Activated naive CD8-positive, alpha-beta T cell treated with anti-CD3 and anti-CD28 coated beads, Interleukin-2, amount 10 ng/mL, durations not matched to agents 7 days and 5 days (primary cell): ENCODE measurements at places on chromosomes 4 and X.

DNA sequence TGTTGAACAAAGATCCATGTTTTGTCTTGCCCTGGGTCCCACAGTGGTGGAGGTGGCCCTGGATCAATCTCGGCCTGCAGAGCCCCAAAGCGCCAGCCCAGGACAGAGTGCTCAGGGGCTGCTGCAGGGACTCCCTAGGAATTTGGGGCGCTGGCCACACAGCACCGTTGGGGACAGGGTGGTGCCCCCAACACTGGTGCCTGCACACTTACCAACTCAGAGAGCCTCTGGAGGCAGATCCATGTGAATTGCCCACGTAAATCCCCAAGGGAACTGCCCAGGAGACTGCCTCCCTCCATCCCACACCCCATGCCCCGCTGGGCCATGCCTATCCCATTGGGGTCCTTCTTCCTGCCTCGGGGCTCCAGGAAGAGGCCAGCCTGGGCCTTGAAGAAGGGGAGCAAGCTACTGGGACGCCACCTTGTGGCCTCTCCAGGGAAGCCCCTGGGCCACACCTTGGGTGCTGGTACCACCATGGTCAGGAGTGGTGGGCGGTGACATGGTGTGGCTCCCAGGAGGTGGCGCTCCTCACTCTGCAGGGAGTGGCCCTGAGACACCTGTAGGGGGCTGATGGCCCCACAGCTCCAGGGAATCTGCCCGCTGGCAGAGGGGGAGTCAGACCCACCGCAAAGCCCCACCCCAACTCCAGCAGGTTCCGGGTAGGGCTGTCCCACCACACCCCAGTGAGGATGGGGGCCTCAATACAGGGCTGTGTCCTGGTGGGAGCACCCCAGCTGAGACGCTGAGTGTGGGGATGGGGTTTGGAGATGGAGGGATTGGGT, 22.8 kb downstream of the CFAP99 start:
- H3K27me3 ChIP-seq: no peaks in the 10 kb centered on the region
- H3K4me3 ChIP-seq: no peak overlapping the region
- no peaks in the 10 kb centered on the region for H3K36me3 ChIP-seq
- H3K27ac ChIP-seq: peak overlapping the region; percentile 80
- DNase-seq: peak; percentile 78
- H3K4me1 ChIP-seq: peaks cover 3% of the 10 kb centered on the region

DNA sequence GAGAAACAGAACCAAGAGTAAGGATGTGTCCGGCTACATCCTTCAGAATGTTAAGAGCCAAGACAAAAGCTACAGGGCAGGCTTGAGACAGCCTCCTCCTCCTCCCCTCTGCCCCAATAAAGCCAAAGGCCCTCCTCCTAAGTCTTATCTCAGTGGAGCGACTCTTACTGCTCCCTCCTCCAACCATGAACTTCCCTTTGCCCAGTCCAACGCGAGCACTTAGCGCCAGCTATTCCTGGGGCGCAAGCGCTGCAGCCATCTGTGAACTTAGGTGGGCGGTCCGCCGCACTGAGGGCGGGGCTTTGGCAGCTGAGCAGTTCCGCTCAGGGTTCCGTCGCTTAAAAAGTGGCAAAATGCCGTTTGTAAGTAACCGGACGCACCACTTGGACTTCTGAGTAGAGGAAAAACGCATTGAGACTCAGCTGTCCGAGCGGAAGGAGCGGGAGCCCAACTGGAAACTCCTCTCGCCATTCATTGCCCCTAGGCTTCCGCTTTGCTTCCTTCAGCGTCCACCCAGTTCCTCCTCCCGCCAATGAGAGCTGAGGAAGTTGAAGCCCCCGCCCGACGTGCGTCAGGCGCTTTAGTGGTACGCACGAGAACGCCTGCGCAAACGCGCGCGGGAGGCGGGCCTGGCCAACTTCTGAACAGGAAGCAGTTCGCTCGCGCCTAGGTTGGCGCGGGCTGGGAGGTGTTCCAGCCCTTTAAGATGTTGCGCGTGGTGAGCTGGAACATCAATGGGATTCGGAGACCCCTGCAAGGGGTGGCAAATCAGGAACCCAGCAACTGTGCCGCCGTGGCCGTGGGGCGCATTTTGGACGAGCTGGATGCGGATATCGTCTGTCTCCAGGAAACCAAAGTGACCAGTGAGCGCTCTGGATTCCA, at the start of gene APEX2:
APEX2 (plus strand) TSS at position 647 of the 882 bp plus-strand sequence; CDS start at position 707, 60 bp downstream.
- peaks cover 23% of the 10 kb centered on the region for H3K4me1 ChIP-seq
- peak within 1 kb of the TSS; percentile 98 for H3K4me3 ChIP-seq
- peak; percentile 84 for DNase-seq
- peak within 1 kb of the TSS; percentile 94 for H3K27ac ChIP-seq
- peaks cover 12% of the 10 kb centered on the region for H3K36me3 ChIP-seq

- no peak overlapping the region for H3K27ac ChIP-seq
- no peaks in the 10 kb centered on the region for H3K27me3 ChIP-seq
- no peaks in the 10 kb centered on the region for H3K36me3 ChIP-seq
- H3K4me3 ChIP-seq: no peak overlapping the region
Measured at GRCh38 chr4:175427751-175428150, 384.3 kb downstream of the GPM6A start.

DNA sequence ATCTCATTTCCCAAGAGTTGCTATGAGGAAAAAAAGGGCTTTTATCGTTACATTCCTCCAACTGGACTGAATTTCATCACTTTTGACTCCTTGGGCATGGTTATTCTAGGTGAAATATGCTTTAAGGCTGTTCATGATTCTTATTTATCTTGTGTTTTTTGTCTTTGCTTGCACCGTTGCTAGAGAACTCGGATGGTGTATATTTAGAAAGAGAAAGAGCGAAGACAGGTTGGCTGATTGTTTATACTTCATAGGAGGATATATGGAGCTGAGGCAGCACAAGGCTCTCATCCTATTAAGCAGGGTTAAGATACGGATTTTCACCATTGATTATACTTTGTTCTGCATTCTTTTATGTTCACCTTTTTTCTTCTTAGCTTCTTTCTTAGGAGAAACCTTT, 94.9 kb upstream of the GEMIN8 start:
- no peaks in the 10 kb centered on the region for H3K36me3 ChIP-seq
- no peak for DNase-seq
- no peaks in the 10 kb centered on the region for H3K27me3 ChIP-seq

GRCh38 chr4:82402196-82402775, 28.0 kb downstream of the HNRNPDL start:
- H3K4me1 ChIP-seq: peaks cover 1% of the 10 kb centered on the region
- peaks cover 17% of the 10 kb centered on the region for H3K27me3 ChIP-seq
- H3K27ac ChIP-seq: no peak overlapping the region
- no peak overlapping the region for H3K4me3 ChIP-seq
- no peak for DNase-seq

- peaks cover 4% of the 10 kb centered on the region for H3K4me1 ChIP-seq
- H3K27ac ChIP-seq: no peak overlapping the region
- no peak for DNase-seq
- peaks cover 5% of the 10 kb centered on the region for H3K27me3 ChIP-seq
- no peak overlapping the region for H3K4me3 ChIP-seq
Measured at GRCh38 chr4:173418639-173419038, 19.7 kb upstream of the SCRG1 start.

DNA sequence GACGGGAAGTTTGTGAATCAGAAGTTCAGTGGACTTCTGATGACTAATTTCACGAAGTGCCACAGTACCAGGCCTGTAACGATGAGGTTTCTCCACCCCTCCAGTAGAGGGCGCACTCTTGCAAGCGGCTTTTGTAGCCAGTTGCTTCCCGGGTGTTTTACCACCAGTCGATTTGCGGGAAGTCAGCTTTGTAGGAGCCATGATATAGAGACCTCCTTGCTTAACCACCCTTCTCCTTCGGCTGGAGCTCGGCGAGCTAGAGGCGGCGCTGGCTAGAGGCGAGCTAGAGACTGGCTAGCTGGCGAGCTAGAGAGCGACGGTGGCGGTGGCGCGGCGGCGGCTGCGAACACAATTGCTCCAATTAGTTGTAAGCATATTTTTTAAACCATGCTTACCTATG, 72.0 kb downstream of the IL1RAPL1 start:
- H3K4me3 ChIP-seq: no peak overlapping the region
- no peaks in the 10 kb centered on the region for H3K4me1 ChIP-seq
- no peaks in the 10 kb centered on the region for H3K36me3 ChIP-seq
- H3K27me3 ChIP-seq: no peaks in the 10 kb centered on the region

- H3K27me3 ChIP-seq: peaks cover 2% of the 10 kb centered on the region
- no peak overlapping the region for H3K27ac ChIP-seq
- no peak overlapping the region for H3K4me3 ChIP-seq
- no peaks in the 10 kb centered on the region for H3K36me3 ChIP-seq
- H3K4me1 ChIP-seq: no peaks in the 10 kb centered on the region
Measured at GRCh38 chr4:36026348-36026880, 217.9 kb downstream of the ARAP2 start.

GRCh38 chr4:6772223-6772928, 10.2 kb upstream of the KIAA0232 start:
- H3K27me3 ChIP-seq: no peaks in the 10 kb centered on the region
- H3K36me3 ChIP-seq: no peaks in the 10 kb centered on the region
- H3K27ac ChIP-seq: no peak overlapping the region
- DNase-seq: no peak
- peaks cover 31% of the 10 kb centered on the region for H3K4me1 ChIP-seq

- no peak overlapping the region for H3K27ac ChIP-seq
- no peaks in the 10 kb centered on the region for H3K36me3 ChIP-seq
- H3K27me3 ChIP-seq: peaks cover 25% of the 10 kb centered on the region
- H3K4me1 ChIP-seq: peaks cover 7% of the 10 kb centered on the region
- H3K4me3 ChIP-seq: no peak overlapping the region
Measured at GRCh38 chrX:102517326-102517725, 787 bp upstream of the TMSB15A start.

GRCh38 chrX:13271511-13271910, 48.3 kb downstream of the ATXN3L start:
- no peak for DNase-seq
- H3K36me3 ChIP-seq: no peaks in the 10 kb centered on the region
- H3K27me3 ChIP-seq: no peaks in the 10 kb centered on the region
- H3K4me1 ChIP-seq: no peaks in the 10 kb centered on the region
- no peak overlapping the region for H3K27ac ChIP-seq
- H3K4me3 ChIP-seq: no peak overlapping the region

DNA sequence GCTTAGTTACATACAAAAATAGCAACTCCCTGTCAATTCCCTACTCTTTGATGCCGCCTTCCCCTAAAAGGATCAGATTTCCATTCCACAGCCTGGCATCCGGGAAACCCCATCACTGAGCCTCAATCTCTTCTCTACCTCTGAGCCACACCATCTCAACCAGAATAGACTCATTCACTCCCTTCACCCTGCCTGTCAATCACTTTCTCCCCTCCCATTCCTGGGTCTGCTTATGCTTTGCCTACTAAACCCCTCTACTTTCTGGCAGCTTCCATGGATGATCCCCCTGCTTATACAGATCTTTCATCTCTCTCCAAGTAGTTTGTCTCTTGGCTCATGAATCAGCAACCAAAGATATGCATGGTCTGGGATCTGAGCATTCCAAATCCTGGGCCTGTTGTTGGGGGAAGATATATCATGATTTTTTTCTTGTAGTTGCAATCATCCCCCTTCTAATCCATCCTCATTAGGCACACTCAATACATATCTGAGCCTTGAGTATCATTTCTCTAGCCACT, 2.6 kb downstream of the AMER1 start:
- H3K4me3 ChIP-seq: no peak overlapping the region
- no peak for DNase-seq
- no peaks in the 10 kb centered on the region for H3K27me3 ChIP-seq
- H3K4me1 ChIP-seq: peaks cover 2% of the 10 kb centered on the region

DNA sequence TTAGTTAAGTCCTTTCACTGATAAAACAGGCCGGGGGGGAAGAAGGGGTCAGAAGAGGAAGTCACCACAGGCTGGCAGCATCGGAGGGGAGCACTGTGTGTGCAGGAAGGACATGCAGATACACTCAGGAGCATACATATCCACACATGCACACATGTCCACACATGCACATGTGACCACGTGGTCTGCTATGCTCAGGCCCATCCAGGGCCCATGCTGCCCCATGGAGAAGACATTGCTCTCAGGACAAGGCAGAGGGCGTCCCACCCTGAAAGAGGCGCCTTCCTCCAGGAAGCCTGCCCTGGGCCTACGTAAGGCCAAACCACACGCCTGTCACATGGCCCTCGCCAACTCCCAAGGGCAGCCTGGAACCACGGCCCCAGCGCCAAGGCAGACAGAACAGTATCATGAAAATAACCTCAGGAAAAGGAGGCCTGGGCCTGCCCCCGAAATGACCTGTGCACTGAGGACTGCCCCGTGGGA, 15.8 kb downstream of the WDR1 start:
- DNase-seq: no peak
- H3K27ac ChIP-seq: peak overlapping the region; percentile 87
- H3K27me3 ChIP-seq: no peaks in the 10 kb centered on the region
- H3K36me3 ChIP-seq: peaks cover 49% of the 10 kb centered on the region
- peak overlapping the region; percentile 71 for H3K4me3 ChIP-seq

DNA sequence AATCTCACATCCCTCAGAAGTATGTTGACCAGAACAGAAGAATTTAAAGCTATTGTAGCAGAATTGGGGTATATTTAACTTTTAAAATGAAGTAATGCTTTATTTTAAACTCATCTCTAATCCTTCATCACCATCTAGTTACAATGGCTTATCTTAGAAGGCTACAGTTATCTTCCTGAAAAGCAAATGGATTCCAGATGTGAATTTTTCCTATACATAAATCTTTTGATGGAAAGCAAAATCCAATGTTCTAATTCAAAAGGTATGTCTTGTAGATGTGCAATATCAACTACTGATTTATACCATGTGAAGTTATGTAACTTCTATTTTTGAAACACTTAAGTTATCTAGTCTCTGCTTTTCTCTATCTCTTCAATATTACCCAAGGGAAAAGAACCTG, 47.6 kb downstream of the CCNG2 start:
- H3K27me3 ChIP-seq: peaks cover 8% of the 10 kb centered on the region
- H3K36me3 ChIP-seq: no peaks in the 10 kb centered on the region
- peaks cover 9% of the 10 kb centered on the region for H3K4me1 ChIP-seq
- no peak overlapping the region for H3K4me3 ChIP-seq

- H3K27ac ChIP-seq: no peak overlapping the region
- DNase-seq: no peak
- H3K27me3 ChIP-seq: peaks cover 5% of the 10 kb centered on the region
- H3K4me1 ChIP-seq: peaks cover 1% of the 10 kb centered on the region
- H3K4me3 ChIP-seq: no peak overlapping the region
- H3K36me3 ChIP-seq: peaks cover 13% of the 10 kb centered on the region
Measured at GRCh38 chr4:88752754-88753153, 55.1 kb upstream of the NAP1L5 start.

- DNase-seq: peak; percentile 52
- H3K4me3 ChIP-seq: no peak overlapping the region
- no peaks in the 10 kb centered on the region for H3K27me3 ChIP-seq
- peaks cover 29% of the 10 kb centered on the region for H3K4me1 ChIP-seq
- H3K36me3 ChIP-seq: peaks cover 17% of the 10 kb centered on the region
Measured at GRCh38 chrX:48945517-48946348, 11.7 kb downstream of the OTUD5 start.
